ENCODE measurements at places on chromosomes 2 and 18.

DNA sequence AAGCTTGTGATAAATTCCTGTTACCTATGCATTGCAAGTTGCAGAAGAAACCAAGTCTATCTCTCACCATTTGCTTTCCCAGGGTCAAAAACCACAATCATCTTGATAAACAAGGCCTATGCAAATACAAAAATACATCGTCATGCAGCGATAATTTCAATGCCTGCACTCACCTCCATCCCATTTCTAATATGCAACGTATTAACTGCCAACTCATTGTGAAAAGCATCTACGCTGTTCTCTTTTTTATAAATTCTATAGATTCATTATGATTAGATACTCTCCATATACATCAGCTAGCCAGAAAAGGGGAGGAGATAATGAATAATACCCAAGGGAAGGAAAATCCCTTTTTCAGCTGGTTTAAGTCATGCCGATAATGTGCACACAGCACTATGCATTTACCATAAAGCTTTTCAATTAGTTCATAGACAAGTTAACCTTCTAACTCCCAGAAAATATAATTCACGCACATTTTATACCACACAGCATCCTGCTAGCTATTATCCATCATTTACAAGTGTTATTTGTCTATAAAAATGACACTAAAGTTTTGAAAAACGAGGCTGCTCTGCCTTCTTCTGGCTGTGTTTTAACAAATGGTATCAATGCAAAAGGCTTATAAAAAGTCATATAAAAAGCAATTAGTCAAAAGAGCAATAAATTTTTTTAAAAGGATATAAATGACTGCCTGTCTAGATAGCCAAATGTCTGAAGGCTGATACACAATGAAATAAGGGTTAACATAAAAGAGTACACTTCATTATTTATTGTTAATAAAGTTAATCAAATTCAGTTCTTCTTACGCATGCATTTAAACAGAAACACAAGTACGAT lies 77.6 kb downstream of the AFF3 start:
- no peak for DNase-seq

DNA sequence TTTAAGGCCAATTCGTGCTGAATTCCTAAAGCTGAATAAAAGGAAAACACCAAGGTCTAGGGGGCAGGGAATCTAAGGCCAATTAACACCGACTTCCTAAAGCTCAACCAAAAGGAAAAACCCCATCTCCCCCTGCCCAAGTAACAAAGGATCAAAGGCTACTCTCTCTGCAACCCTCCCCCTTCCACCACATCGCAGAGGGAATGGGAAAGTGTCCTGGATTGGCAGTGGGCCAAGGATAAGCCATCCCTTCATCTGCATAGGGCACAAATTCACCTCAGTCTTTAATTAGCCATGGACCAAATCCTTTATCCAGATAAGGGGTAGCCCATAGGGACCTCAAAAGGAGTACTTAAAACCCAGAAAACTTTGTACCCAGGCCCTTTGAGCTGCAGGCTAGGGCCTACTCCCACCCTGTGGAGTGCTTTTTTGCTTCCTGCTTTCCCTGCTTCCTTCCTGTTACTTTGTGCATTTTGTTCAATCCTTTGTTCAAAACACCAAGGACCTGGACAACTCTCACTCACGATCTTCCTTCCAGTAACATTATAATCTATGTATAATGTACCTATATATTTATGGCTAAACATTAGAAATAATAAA lies 2119.8 kb upstream of the CELF4 start:
- no peak for DNase-seq

- DNase-seq = no peak
Observed at GRCh38 chr2:171402906-171403580, 30.7 kb downstream of the METTL8 start.

GRCh38 chr2:128639120-128639477 lies 320.4 kb upstream of the HS6ST1 start:
- no peak for DNase-seq

GRCh38 chr2:166727095-166727494 lies 161.2 kb upstream of the XIRP2 start:
- no peak for DNase-seq

GRCh38 chr18:57249883-57250282 lies 102.5 kb upstream of the ST8SIA3 start:
- DNase-seq = no peak

- no peak for DNase-seq
Observed at GRCh38 chr2:28631514-28632206, 120.0 kb upstream of the PPP1CB start.

GRCh38 chr2:120809151-120809550 lies 73.5 kb downstream of the GLI2 start:
- DNase-seq = no peak

DNA sequence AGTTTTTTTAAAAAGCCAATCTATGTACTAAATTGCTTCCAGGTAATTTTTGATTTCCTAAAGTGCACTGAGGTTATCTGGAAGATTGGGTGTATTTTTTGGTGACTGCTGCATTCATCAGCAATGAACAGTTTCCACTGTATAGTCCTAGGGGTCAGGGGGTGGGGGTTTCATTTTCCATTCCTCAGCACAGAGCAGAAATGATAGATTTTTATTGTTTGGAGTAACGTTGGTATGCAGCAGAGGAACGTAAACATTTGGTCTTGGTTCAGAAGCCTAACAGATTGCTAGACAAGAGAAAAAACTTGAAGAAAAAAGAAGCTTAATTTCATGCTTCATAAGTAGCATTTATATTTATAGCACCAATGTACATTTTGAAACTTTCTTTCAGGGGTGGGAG lies 54.9 kb downstream of the ZCCHC2 start:
- DNase-seq = no peak

DNA sequence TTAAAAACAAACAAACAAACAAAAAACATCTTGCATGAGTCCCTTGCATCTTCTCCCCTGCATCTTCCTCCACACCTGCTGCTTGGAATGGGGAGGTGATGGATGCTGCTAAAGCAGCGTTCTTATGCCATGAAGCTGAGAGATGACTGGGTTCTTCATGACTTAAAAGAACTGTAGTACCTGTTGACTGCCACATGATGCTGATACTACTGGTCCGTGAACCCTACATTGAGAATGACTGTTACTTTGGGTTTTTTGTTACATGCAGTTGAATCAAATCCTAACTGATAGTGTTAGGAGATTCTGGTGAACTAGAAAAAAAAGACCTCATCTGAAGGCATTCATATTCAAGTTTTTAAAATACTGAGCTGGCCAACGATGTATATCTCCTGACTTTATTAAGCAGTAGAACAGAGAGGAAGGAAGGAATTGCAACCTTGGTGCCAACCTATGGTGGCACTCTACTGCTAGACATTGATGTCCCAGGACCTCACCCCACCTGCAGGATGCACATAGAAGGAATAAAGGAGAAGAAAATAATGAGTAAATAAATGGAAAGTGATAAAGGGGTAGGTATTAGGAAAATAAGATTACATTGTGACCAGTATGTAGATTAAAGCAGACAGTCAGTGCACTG lies 63.2 kb upstream of the SPAG16 start:
- DNase-seq = no peak

GRCh38 chr2:190836767-190837166 lies 43.9 kb upstream of the GLS start:
- DNase-seq = no peak

GRCh38 chr2:96345438-96345837 lies 9.9 kb downstream of the NCAPH start:
- DNase-seq = no peak

- no peak for DNase-seq
Observed at GRCh38 chr2:101439716-101440115, 35.2 kb downstream of the RFX8 start.

DNA sequence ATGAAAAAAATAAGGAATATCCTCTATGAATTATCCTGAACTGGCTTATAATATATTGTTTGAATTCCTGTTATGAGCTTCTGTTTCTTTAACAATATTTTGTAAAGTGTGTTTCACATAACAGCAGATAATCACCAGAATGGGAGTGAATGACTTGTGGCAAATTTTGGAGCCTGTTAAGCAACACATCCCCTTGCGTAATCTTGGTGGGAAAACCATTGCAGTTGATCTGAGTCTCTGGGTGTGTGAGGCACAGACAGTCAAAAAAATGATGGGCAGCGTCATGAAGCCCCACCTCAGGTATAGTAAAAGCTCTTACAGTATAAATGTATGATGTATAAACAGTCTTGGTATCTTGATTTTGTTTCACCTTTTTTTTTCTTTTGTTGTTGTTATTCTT lies 5.9 kb downstream of the GEN1 start:
- DNase-seq = no peak

DNA sequence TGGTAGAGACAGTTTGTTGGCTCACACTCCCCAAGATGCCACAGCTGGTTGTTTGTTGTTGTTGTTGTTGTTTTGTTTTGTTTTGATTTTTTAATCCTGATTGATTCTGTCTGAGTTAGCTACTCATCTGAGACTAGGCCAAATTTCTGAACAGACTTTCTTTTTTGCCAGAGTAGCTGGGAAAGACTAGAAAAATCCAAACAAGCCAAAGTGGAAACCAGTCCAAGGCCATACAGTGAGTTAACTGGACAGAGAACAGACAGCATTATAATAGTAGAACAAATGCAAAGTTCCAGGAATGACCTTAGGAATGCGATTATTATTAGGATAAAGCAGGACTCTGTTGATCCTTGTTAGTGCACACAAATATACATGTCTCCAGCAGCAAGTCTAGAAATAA lies 43.8 kb upstream of the CYP26B1 start:
- no peak for DNase-seq

DNA sequence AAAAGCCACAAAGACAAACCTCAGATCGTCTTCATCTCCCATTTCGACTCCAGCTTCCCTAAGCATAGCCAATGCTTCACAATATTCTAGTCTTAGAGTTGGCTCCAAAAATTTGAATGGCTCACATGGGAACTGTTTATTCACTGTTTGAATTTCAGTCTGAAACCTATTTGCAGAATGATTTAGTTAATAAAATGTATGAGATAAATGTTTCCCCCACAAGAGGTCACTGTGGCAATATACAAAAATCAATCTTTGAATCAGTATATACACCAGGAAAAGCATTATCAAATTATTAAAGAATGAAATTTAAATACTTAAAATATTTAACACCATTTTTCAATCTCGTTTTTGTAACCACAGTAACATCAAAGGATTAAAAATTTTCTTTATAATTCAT lies 40.0 kb upstream of the MCM6 start:
- DNase-seq = no peak

- no peak for DNase-seq
Observed at GRCh38 chr2:201433394-201433995, 17.8 kb downstream of the TRAK2 start.

DNA sequence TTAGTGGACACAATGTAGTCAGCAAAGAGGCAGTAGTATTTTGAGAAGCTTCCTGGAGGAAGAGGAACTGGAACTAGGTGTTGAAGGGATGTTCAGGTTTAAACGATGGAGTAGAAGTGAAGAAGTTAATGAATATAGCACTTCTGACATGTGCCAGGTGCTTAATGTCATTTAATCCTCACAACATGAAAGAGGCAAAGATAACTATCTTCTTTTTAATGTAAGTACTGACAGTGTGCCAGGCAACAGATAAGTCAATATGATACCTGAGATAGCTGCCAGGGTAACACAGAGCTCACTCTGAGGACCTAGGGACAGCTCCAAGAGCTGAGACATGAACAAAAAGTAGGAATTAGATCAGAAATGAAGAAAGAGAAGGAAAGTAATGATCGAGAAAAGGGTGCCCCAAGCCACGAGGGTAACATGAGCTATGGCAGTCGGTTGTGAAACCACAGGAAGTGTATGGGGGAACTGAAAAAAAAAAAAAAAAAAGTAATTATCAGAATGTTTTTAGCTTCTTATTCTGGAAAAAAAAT lies 140.7 kb downstream of the RNF144A start:
- no peak for DNase-seq

GRCh38 chr2:232530626-232531260 lies 4.8 kb downstream of the CHRND start:
- DNase-seq = no peak

DNA sequence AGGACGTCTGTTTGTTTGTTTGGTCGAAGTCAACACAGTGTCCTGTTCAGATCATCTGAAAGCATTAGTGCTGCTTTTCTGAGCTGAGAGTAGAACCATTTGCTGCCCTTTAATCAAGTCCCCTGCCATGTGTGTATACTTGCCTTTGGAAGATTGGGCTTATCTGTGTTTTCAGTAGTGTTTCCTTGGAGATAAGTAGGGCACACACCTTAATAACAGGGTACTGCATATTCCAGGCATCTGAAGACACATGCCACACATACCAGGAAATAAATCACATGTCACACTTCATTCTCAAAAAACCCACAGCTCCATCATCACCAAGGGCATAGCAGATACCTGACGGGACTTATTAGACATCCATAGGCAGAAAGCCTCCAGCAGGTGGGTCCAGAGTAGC lies 157.4 kb downstream of the SOX11 start:
- DNase-seq = no peak

GRCh38 chr2:128604045-128604444 lies 285.4 kb upstream of the HS6ST1 start:
- no peak for DNase-seq

- no peak for DNase-seq
Observed at GRCh38 chr2:58569475-58570185, 328.5 kb upstream of the FANCL start.

- no peak for DNase-seq
Observed at GRCh38 chr2:127061375-127062273, 45.3 kb downstream of the BIN1 start.

DNA sequence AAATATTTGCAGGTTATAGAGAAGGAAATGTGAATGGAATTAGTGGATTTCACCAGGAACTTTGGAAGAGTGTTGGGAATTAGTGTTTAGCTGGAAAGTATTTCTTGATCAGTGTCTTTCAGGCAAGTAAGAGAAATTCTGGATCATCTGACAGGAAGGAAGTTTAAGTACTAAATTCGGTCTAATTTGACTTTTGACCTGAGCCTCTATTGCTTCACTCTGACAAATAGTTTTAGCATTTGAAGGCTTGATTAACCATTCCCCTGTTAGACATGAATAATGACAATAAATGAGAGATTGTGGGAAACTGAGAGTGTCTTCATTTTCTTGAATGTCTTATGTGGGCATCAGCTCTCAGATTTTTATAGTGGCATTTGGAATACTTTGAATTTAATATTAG lies 16.0 kb downstream of the CCNT2 start:
- no peak for DNase-seq

DNA sequence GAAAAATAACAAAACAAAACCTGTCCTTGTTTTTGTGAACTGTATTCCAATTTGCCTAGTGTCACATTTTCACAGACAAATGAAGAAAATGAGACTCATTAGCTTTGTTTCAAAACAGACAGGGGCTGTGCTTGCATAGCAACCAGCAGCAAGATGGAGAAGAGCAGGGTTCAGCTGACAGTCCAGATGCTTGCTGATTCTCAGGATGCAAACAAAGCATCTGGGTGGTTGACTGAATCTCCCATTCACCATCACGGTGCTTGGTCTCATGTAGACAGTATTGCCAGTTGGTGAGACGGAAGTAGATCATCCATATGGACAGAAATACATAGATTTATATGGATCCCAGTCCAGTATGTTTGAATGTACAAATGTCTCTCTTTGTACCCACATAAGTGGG lies 326.8 kb downstream of the CCDC85A start:
- DNase-seq = no peak

- no peak for DNase-seq
Observed at GRCh38 chr18:52950155-52950554, 610.2 kb downstream of the DCC start.
